ENCODE measurements at places on chromosomes 6 and 20. TPM values are rescaled to one million over a fixed set of nuclear protein-coding genes. Genes with fewer than 3 reads are reported as not detected.

GRCh38 chr6:136769759-136770158 is 22.5 kb downstream of the MAP3K5 start:
- DNase-seq, result no peak
- H3K27ac ChIP-seq, result no peak overlapping the region
- no peaks in the 10 kb centered on the region for H3K27me3 ChIP-seq
- H3K36me3 ChIP-seq, result no peaks in the 10 kb centered on the region
- H3K4me1 ChIP-seq, result no peaks in the 10 kb centered on the region

Gene PNLDC1
- total RNA-seq, result not detected

GRCh38 chr6:16316741-16317251 is 78.4 kb downstream of the GMPR start:
- H3K36me3 ChIP-seq, result no peaks in the 10 kb centered on the region
- H3K27ac ChIP-seq, result no peak overlapping the region
- H3K27me3 ChIP-seq, result no peaks in the 10 kb centered on the region
- DNase-seq, result no peak
- H3K4me1 ChIP-seq, result peaks cover 4% of the 10 kb centered on the region
- no peak overlapping the region for H3K4me3 ChIP-seq

- no peak overlapping the region for H3K4me3 ChIP-seq
- no peaks in the 10 kb centered on the region for H3K27me3 ChIP-seq
- no peaks in the 10 kb centered on the region for H3K36me3 ChIP-seq
- no peak overlapping the region for H3K27ac ChIP-seq
Observed at GRCh38 chr6:157517601-157518359, 136.8 kb downstream of the ZDHHC14 start.

Gene AVP
- not detected for total RNA-seq

Gene SUMO4
- total RNA-seq, result 1.1 TPM

Gene TCP11
- total RNA-seq, result not detected

Gene TENT5A
- 1.7 TPM for total RNA-seq

Gene NOTCH4
- 2.0 TPM for total RNA-seq

Gene RCAN2
- total RNA-seq, result 0.05 TPM

- H3K27ac ChIP-seq, result peak overlapping the region; percentile 78
- no peaks in the 10 kb centered on the region for H3K27me3 ChIP-seq
- H3K4me1 ChIP-seq, result peaks cover 38% of the 10 kb centered on the region
- H3K4me3 ChIP-seq, result no peak overlapping the region
Observed at GRCh38 chr6:157614026-157614568, 208.9 kb upstream of the SNX9 start.
